ENCODE measurements at places on chromosomes 1 and 21.

GRCh38 chr1:172821609-172822274, 162.8 kb downstream of the FASLG start:
- no peak for DNase-seq

- no peak for DNase-seq
Observed at GRCh38 chr1:203706444-203706843, 58.5 kb upstream of the LAX1 start.

GRCh38 chr1:43524804-43525203, 5.9 kb upstream of the PTPRF start:
- no peak for DNase-seq

- DNase-seq = no peak
Observed at GRCh38 chr1:53575955-53576320, 116.7 kb downstream of the DMRTB1 start.

DNA sequence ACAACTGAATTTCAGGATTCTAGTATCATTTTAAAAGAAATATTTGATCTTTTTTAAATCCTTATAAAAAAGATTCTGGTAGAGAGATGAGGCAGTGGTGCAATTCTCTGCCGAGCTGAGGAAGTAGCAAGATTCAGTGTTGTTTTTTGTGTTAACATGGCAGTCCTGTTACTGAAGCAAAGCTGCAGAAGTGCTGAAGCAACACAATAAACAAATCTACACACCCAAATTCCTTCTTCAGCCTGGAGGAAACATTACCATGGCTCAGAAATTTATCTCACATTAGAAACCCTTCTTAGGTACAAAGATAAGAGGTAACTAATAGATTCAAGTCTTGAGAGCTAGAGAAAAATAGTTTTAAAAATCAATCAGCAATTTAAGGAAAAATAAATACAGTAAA, 216.0 kb downstream of the DENND1B start:
- DNase-seq = no peak

GRCh38 chr1:89633800-89634625, 1.1 kb downstream of the LRRC8C start:
- DNase-seq = peak; percentile 44

GRCh38 chr1:182889997-182890396, 50.9 kb downstream of the DHX9 start:
- DNase-seq = peak; percentile 12

GRCh38 chr1:157542676-157543075, 9.6 kb downstream of the FCRL5 start:
- no peak for DNase-seq

DNA sequence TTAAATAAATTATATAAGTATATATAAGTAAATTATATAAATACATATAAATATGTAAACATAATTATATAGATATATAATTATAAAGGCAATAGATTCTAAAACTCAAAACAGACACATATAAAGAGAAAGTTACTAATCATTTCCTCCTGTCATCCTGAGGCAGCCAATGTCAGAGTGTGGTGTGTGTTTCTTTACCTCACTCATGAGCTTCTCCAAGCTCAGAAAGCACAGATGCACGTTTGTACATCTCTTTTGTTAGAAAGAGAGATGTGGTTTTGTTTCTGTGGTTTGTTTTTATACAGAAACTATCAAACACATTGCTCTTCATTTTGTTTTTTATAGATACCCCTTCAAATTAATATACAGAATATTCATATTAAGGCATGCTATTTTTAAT, 594.8 kb downstream of the USP25 start:
- DNase-seq = no peak

- DNase-seq = no peak
Observed at GRCh38 chr1:218845589-218845988, 328.1 kb upstream of the LYPLAL1 start.

DNA sequence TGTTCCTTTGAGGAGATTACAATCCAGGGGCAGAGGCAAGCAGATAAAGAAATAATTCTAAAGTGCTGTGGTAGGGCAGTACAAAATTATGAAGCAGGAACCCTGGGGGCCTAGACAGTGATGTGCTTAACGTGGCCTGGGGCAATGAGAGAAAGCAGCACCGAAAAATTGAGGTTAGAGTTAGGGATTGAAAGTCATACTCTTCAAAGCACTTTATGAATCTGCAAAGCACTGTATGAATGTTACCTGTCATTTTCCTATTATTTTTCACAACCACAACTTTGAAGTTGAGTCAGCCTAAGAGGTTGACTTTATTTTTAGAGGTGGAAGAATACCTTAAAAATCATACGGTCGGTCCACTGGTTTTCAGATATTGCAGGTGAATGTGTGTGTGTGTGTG, 183.4 kb upstream of the NFIA start:
- peak; percentile 39 for DNase-seq

DNA sequence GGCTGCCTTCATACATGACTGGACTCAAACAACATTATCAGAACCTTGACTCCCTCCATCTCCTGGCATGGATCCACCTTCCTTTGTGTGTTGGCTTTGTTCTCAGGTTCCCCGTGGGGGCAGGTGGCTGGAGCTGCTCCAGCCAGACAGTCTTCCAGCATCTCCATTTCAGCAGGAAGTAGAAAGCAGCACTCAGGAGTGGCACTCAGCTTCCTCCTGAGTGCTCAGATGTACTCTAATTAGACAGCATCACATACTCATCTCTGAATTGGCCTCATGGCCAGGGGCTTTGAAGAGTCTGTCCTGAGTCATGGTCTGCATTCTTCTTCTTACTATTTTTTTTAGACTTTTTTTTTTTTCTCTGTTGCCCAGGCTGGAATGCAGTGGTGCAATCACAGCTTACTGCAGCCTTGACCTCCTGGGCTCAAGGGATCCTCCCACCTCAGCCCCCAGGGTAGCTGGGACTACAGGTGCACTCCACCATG, 27.9 kb downstream of the OVAAL start:
- DNase-seq = peak; percentile 24

DNA sequence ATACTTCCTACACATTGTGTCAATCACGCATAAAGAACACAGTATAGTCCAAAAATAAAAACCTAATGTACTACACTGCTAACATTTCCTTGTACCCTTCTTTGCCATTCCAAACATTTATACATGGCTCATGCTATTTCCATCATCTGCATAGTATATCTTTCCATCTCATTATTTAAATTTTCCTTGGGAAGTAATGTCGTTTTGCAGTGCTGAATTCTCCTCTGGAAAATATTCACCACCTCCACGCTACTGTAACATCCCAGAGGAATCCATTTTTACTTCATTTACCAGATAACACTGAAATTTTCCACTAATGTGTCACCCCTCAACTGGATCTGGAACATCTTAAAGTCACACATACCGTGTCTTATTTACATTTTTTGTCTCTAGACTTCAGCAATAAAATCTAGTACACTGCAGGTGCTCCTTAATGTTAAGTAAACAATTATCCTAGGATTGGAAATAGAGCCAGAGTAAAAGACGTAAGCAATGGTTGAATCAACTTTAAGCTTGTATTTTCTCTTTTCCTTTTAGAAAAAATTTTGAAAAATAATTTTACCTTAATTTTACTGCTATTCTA, 881.0 kb downstream of the AMY1C start:
- DNase-seq = no peak

- no peak for DNase-seq
Observed at GRCh38 chr1:30816211-30817076, 58.9 kb upstream of the LAPTM5 start.

DNA sequence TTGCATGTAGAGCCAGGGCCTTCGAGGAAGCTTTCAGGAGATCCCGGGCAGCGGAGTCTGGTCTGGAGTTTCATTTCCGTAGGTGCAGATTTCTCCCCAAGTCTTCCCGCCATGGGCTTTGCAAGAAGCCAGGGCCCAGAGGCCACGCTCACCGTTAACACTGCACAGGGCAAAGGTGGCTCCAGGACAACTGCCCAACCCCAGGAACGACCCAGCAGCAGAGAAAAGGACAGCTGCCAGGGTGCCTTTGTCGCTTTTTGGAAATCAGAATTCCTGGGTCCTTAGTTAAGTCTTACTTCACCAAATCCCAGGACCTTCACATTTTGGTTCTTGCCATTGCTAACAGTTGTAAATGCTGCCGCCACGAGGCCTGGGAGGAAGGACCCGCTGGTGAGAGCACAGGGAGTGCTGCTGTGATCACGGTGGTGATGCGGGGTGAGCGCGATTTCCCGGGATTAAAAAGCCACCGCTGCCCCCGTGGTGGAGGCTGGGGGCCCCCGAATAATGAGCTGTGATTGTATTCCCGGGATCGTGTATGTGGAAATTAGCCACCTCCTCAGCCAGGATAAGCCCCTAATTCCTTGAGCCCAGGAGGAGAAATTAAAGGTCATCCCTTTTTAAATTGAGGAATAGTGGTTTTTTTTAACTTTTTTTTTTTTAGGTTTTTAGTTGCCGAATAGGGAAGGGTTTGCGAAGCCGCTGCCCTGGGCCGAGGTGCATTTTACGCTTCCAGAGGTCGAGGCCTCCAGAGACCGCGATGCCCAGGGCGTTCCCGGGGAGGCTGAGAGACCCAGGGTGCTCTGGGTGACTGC, 8.2 kb downstream of the SIM2 start:
- no peak for DNase-seq

DNA sequence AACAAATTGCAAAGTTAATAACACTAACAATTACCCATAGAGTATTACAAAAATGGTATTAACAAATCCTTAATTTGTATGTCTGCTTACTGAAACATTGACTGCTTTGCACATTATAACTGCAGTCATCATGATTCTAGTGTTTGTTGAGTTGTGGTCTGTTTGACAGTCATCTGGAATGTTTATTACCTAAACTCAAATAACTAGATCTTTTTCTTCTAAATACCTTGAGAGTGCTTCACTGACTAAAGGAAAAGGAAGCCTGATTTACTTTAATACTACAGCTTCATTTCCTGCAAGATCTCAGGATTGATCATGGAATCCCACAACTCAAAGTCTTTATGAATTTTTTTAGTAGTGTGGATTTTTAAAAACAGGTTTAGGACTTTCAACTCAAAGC, 70.0 kb downstream of the HMCN1 start:
- no peak for DNase-seq

GRCh38 chr1:42733415-42734200, 6.4 kb downstream of the CLDN19 start:
- DNase-seq = no peak

DNA sequence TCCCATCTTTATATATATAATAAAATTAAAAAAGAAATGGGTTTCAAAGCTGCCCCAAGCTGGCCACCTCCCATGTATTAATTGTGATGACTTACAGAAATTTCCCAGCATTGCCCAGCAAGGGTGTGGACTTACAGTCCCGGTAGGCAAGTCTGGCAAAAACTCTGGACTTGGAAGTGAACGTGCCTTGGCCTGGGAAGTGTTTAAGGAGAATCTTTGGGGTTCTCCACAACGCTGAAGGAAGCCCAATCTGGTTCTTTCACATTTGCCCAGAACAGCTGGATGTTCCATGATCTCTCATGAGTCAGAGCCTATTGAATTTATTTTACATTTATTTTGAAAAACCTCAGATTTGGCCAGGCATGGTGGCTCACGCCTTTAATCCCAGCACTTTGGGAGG, 98.4 kb upstream of the SLC45A1 start:
- no peak for DNase-seq

GRCh38 chr1:161226320-161226711, 456 bp downstream of the TOMM40L start:
- DNase-seq = no peak

DNA sequence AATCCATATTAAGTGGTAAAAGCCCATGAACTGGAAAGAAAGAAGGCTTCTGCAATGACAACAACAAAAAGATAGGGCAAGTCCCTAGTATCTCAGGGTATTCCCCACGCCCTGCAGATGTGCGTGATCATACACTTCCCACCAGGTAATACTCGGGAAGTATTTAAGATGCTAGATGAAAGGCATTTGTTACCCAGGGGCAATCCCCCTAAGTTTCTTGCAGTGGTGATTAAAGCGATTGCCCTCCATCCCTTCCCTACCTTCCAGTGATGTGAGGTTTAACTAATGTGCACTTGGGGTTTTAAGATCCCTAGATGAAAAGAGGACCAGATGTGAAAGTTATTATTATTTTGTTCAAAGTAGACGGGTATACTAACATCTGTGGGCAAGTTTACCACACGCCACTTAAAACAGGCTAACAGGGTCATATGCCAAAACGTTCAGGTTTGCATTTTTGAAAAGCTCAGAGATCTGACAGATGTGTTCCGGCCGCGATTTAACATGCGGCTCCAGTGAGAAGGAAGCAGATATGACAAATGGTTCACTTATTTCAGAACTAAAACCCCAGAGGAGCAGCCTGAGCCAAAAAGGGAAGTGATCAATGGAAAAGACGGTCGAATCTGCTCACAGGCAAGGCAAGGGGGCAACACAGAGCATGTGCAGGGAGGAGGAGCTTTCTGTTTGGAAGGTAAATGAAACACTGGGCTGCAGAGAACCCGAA, 17.4 kb downstream of the TIAM1 start:
- peak; percentile 77 for DNase-seq

DNA sequence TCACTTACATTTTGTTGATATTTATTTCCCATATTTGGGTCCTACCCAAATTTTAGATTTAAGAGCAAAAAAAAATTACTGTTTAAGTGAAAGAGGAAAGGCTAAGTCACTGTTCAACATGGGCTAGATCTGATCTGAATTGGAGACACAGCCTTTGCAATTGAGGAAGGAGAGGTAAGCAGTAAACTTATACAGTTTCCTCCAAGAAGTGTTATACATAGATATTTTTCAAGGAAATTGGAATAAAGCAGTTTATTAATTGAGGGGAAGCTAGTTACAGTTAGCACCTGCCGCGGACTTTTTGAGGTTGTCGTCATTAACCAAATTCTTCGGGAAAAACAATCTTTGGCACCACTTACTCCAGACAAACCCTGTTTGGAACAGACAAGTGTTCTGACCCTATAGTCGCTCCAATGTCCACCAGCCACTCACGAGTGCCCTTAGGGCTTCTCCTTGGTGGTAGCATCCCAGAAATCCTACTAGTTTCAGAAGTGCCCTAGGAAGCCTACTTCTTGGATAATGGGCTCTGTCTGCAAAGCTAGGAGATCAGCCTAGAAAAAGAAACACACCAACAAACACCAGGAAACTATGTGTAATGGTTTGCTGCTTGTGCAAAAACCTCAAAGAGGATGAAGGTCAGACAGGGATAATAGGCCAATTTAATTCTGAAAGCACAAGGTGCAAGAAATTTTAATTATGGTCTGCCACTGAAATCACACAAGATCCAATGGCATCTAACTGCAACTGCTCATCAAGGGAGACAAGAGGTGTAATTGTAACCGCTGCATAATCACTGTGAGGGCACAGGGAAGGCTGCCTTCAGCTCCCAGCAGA, 2.5 kb downstream of the WLS start:
- DNase-seq = no peak

- DNase-seq = no peak
Observed at GRCh38 chr1:226216056-226216455, 7.4 kb upstream of the MIXL1 start.

- DNase-seq = no peak
Observed at GRCh38 chr21:33067457-33067856, 2.5 kb upstream of the OLIG1 start.

All from stimulated activated CD4-positive, alpha-beta T cell treated with anti-CD3 and anti-CD28 coated beads, Interleukin-1b, Interleukin-23, amount 100 ng/mL, for 48 hours (primary cell).